Stimulated activated CD8-positive, alpha-beta memory T cell treated with anti-CD3 and anti-CD28 coated beads, Interleukin-2, amount 100 ng/mL, for 1 hour (primary cell): ENCODE measurements at places on chromosomes 2 and 18.

GRCh38 chr18:44556296-44556695, 124.4 kb upstream of the SETBP1 start:
- DNase-seq, result no peak

DNA sequence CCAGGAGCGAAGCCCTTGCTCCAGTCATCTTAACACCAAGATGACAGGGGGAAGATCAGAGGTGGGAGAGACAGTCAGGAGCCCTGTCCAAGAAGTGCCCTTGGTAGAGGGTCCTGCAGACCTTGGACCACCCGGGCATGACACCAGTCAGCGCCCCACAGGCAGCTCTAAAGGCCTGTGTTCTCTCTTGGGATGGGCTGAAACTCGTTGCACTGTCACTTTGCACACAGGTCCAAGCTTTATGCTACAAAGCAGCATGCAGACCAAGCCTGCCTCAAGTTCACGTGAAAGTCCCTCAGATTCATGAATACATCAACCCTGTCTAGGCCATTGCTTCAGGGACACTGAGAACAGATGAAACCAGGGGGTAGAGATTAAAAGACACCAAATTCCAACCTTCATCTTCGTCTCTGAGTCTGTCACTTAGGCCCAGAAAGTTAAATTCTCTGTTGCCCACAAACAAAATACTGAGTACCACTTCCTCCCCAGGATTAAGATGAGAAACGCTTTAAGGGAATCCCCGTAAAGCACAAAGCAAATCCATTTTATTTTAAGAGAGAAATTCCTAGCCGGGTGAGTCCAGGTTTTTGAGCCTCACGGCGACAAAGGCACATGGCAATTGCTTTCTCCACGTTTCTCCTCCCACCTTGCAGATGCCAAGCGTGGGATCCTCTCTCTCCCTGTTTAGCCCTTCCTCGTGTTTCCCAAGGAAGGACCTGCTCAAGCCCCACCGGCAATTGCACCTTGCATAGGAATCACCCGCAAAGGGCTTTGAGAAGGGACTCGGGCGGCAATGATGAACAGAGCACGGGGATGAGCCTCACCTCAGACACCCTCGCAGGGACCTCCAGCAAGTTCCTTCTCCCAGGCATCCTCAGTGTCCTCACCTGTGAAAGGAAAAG, 75.0 kb upstream of the ID2 start:
- DNase-seq, result no peak

- no peak for DNase-seq
Measured at GRCh38 chr18:42864876-42865275, 250.6 kb downstream of the RIT2 start.

DNA sequence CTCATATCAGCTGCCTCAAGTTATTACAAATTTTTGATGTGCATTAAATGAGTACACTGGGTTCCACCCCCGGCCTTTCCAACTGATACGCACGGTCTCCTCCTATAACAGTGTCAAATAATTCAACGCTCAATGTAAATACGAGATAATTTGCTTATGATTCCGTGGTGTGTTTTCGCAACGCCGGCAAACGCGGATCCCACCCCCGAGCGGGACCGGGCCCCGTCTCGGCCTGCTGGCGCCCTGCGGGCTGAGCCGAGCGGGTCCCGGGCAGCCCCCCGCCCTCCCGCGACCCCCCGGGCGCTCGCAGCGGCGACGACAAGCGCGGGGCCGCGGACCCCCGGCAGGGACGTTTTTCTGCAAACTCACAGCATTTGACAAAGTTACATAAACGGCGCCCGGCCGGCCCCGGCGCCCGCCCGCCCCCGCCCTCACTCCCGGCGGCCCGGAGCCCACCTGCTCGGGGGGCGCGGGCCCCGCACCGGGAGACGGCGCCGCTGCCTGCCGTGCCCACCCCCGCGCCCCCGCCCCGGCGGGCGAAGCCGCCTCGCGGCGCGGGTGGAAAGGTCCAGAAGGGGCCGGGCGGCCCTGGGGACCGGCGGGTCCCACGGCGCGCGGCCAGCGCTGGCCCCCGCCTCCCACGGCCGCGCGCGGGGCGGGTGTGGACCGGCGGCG, 762 bp downstream of the HDAC4 start:
- no peak for DNase-seq

GRCh38 chr2:187168720-187169713, 279.0 kb downstream of the CALCRL start:
- DNase-seq, result no peak

- no peak for DNase-seq
Measured at GRCh38 chr2:2879781-2880180, 497.8 kb downstream of the EIPR1 start.

DNA sequence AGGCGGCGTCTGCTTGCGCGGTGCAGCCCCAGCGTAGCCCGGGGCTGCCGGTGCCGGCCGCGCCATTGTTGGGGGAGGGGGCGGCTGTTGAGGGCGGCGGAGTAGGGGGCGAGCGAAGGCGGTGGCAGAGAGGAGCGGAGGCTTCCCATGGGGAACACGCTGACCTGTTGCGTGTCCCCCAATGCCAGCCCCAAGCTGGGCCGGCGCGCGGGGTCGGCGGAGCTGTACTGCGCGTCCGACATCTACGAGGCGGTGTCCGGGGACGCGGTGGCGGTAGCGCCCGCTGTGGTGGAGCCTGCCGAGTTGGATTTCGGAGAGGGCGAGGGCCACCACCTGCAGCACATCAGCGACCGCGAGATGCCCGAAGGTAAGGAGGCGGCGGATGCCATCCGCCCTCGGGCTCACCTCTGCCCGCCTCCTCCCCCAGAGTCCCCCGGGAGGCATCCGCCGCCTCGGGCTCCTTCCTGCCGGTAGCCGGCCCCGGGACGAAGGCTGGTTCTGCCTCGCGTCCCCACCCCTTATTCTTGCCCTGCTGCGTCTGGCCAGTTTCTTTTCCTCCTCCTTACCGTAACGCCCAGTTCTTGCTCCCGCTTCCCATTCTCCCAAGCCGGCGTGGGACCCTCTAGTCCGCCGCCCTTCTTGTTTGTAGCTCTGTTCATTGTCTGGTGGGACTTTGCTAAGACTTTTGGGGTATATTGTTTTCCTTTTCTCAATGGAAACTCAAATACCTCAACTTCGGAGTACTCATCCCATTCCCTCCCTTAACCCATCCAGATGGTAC, 500 bp downstream of the CCNYL1 start:
- peak; percentile 8 for DNase-seq

DNA sequence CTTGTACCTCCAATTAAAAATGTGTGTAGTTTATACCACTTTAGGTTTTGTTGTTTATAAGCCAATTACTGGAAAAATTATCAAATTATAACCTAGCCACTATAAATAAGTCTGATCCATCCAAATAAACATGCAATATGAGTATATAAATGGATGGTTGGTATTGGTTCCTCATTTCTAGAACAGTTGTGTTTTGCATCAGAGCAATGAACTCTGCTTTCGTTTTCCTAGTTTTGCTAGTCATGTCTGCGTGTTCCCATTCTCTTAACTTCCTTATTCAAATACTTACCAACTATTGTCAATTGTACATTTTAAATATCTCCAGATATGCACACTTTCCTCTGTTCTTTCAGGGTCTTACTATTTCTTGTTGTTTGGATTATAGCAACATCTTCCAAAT, 641.7 kb downstream of the NR4A2 start:
- DNase-seq, result no peak

GRCh38 chr2:190696792-190697398, 48.0 kb downstream of the NAB1 start:
- DNase-seq, result no peak

GRCh38 chr2:207231967-207232366, 66.2 kb upstream of the KLF7 start:
- no peak for DNase-seq

DNA sequence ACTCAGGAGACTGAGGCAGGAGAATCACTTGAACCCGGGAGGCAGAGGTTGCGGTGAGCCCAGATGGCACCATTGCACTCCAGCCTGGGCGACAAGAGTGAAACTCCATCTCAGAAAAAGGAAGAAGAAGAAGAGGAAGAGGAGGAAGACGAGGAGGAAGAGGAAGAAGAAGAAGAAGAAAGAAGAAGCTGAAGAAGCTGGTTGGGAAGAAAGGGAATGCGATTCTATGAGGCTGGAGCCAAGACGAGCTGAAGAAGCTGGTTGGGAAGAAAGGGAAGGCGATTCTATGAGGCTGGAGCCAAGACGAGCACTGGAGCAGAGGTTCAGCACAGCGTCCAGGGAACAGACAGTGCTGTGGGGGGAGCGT, 30.3 kb upstream of the TAF1B start:
- no peak for DNase-seq

GRCh38 chr18:46480226-46480625, 176.8 kb downstream of the LOXHD1 start:
- no peak for DNase-seq

GRCh38 chr2:156986339-156986988, 271.0 kb upstream of the GALNT5 start:
- DNase-seq, result no peak

DNA sequence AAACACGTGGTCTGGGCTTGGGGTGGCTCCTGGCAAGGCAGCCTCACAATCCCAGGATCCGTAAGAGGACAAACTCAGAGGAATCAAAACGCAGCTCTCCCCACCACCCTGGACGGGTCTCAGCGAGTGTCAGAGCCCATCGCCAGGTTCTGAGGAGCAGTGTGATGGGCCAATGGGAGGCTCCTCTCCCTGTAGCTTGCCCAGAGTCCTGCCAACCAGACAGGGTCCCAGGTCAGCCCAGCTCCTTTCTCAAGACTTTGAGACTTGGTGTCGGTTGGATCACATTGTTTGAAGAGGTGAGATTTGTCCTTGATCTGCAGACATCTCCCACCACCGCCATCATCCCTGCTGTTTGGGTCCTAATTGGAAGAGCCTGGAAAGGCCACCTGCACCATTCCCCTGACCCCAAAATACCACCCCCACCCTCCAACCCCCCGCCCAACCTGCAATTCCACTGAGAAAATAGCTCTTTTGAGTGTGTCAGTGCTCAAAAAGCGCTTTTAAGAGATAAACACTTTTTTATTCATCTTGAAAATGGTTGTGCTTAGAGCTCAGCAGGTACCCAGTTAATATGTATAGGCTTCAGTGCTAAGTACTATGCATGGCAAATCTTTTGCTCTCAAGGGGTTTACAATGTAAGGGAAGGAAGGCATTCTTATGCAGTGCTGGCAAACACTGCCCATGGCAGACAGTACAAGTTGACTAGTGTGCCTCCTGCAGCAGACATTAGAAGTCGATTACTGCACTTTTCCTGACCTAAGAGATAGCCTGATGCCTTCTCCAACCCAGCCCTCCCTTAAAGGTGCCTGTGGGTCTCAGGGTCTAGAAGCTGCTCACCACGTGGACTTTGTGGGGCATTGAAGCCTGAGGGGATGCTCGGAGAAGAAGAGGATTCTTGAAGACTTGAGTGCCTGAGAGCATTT, 50.6 kb downstream of the GLI2 start:
- no peak for DNase-seq

DNA sequence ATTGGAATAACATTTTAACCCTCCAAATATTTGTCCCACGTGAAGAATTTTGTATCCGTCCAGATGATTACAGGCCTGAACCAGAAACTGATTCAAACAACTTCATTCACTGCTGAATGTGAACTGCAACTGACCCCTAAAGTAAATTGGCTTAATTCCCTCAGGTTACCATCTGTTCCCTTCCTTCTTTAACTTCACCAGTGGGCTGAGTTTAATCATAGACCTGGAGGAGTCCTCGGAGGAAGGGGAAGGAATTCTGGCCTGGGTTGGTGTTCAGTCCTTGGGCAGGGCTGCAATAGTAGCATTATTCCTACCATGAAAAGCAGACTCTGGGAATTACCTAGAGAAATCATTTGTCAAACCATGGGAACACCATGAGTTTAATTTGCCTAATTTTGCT, 207.4 kb downstream of the TMEM247 start:
- DNase-seq, result no peak

DNA sequence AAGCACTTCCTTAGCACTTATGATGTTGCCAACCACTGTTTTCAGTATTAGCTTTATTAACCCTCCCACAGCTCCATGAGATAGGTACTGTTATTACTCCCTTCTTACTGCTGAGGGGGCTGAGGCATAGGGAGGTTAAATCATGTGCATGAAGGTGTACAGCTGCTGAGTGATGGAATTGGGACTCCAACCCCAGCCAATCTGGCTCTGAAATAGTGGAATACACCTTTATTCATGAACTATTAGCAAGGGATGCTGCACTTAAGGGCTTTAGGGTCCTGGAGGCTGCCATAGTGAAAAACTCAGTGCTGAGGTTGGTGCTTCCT, 19.2 kb downstream of the SMARCAL1 start:
- DNase-seq, result no peak

DNA sequence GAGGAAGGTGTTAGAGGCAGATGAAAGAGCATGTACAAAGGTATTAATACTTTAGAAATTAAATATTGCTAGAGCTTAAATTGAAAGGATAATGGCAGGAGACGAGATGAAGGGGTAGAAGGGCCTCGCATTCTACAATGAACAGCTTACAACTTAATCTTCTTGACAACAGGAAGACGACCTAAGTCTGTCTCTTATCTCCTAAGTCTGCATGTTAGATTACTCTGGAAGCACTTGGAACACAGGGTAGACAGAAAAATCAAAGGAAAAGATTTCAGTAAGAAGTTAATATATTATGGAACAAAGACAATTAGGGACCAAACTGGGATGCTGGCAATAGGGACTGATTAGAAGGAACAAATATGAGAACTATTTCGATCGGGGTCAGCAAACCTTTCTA, 34.9 kb downstream of the SMC6 start:
- DNase-seq, result no peak

- no peak for DNase-seq
Measured at GRCh38 chr18:45687621-45688020, 36.4 kb upstream of the SLC14A1 start.

DNA sequence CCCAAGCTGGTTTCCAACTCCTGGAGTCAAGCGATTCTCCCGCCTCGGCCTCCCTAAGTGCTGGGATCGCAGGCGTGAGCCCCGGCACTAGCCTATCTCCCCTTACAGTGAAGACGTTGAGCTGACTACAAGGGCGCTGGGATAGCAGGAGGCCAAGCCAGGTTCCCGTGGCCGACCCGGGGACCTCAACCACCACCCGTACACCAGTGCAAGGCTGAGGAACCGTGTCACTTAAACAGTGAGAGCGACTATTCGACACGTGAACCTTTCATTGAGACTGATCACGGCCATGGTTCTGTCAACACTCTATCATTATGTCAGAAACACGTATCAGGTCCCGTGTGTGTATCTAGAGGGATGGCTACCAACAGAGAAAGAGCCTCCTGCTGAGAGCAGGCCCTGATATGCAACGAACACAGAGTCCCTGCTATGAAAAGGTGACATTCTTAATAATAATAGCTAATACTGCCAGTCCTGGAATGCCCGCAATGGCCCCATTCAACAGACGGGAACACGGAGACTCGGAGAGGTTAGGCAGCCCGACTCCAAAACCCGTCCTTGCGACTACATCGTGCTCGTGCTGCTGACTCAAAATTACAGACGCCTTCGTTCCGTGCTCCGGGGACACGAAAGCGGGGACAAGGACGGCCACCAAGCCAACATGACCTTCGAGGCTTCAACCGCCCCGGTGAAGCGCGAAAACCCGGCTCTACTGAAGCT, 833 bp downstream of the AFG3L2 start:
- peak; percentile 8 for DNase-seq
